Renal pelvis (tissue), 12 donors: ENCODE measurements at places on chromosomes 6 and 20. TPM values are rescaled to one million over a fixed set of nuclear protein-coding genes. Genes with fewer than 3 reads are reported as not detected.

The RWDD1 gene
- polyA plus RNA-seq, result 59.0 TPM

The SCRT2 gene
- polyA plus RNA-seq, result 0.06 TPM

- DNase-seq, result no peak
These were observed 579.9 kb downstream of the EPM2A start for GRCh38 chr6:145155411-145155810.

DNA sequence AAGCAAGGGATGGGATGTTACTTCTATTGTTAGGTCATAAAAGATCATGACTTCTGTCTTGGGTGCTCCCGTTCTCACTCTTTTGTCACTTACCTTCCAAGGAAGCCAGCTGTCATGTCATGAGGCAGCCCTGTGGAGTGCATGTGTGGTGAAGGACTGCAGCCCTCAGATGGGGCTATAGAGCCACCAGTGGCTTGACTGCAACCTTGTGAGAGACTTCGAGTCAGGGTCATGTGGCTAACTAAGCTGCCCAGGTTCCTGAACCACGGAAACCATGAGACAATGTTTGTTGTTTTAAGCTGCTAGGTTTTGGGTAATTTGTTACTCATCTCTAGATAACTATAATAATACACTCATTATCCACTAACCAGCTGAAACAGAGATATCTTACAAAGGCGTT, 477.1 kb downstream of the BTBD3 start:
- DNase-seq, result no peak

DNA sequence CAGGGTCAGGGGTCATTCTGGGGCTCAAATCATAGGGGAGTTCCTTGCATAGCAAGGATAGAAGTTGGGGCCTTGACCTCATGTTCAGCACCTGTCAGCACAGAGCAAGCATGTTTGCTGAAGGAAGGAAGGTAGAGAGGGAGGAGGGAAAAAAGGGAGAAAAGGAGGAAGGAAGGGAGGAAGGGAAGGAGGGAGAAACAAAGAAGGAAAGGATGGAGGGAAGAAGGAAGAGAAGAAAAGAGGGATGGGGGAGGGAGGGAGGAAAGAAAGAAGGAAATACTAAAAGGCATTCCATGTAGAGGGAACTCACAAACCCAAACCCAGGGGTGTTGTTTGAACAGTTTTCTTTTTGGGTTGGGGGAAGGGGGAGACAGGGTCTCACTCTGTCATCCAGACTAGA, 80.1 kb downstream of the DLGAP4 start:
- no peak for DNase-seq

DNA sequence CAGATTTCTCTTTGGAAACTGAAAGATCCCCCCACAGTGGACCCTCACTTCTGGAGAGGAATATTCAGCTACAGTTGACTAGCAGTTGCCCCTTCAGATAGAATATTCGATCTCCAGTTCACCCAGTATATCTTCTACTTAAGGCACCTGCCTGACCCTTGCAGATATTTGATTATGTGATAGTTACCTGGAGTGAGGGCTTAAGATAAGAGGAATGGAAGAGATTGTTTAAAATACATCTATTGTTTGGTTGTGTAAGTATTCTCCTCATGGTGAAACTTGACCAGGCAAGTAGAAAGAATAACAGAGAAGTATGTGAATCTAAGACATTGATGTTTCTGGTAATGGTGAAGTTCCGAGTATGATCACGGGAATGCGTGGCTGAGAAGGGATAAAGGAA, 1.6 kb upstream of the ZCCHC3 start:
- no peak for DNase-seq

GRCh38 chr6:125859727-125860126, 69.0 kb downstream of the NCOA7 start:
- DNase-seq, result no peak

- no peak for DNase-seq
These were observed 176.2 kb upstream of the PRND start for GRCh38 chr20:4545526-4545925.
